HS-27A (cell line): ENCODE measurements at places on chromosomes 3 and 15.

- DNase-seq: no peak
Measured at GRCh38 chr3:171186817-171187500, 160.4 kb upstream of the SLC2A2 start.

GRCh38 chr3:168100777-168101492 is 5.2 kb upstream of the GOLIM4 start:
- no peak for DNase-seq

DNA sequence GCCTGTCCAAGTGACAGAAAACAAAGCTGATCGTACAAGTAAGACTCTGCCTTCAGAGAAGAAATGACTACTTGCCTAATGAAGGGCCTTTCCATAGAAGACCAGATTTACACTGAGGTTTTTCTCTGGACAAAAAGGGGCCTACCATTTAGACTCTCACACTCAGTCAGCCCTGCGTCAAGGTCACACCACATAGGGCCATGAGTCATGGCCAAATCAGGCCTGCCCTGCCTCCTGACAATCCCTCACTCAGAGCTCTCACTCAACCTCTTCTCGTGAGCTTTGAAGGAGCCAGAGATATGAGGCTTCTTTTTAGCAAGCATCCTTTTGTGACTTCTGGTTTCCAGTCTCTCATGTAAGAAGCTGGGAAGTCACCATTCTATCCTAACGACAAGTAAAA is 68.1 kb upstream of the NMNAT3 start:
- DNase-seq: no peak

- no peak for DNase-seq
Measured at GRCh38 chr3:126954141-126954842, 28.6 kb upstream of the PLXNA1 start.

GRCh38 chr3:172065967-172066762 is 26.8 kb downstream of the FNDC3B start:
- DNase-seq: no peak

GRCh38 chr3:155853214-155854140 is 750 bp downstream of the SLC33A1 start:
- no peak for DNase-seq

DNA sequence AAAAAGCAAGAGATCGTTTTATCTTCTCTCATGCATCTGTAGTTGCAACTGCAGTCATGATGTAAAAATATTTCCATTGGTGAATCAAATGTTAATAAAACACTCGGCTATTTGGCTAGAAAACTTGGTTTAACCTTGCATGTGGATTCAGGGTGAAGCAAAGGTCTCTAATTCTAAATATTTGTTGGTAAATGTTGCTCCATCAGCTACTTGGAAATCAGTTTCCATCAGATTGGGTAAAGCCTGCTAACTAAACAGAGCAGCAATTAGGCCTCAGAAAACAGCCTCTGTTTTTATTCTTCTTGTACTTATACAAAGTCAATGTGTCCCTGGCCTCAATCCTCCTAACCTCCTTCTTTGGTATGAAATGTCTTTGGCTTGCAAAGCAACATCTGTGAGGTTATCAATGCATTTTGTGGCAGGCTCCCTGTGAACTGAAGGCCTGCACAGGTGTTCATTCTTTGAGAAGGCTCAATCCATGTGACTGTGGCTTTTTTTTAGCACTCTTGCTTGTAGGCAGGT is 312.3 kb downstream of the WDR72 start:
- DNase-seq: no peak

- DNase-seq: no peak
Measured at GRCh38 chr3:85482213-85482490, 523.4 kb downstream of the CADM2 start.

GRCh38 chr15:48823237-48823636 is 12.4 kb upstream of the CEP152 start:
- peak; percentile 14 for DNase-seq

DNA sequence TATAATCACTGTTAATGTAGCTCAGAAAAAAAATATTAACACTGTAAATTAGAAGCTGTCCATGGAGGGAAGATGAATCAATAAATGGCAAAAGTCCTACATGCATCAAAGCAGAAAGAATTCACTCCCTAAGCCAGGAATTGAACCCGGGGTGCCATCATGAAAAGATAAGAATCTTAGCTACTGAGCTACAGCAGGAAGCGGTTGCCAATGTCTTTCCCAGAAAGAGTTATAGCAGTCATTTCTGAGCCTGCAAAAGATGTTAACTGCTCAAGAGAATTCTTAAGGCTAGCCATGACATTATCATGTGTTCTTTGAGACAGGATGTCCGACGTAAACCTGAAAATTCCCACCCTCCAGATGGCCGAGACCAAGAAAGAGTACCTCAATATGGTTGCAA is 47.4 kb upstream of the MKRN3 start:
- no peak for DNase-seq

GRCh38 chr3:152817400-152817799 is 17.5 kb upstream of the P2RY1 start:
- DNase-seq: no peak

GRCh38 chr3:63685340-63685739 is 32.9 kb downstream of the SNTN start:
- DNase-seq: no peak

DNA sequence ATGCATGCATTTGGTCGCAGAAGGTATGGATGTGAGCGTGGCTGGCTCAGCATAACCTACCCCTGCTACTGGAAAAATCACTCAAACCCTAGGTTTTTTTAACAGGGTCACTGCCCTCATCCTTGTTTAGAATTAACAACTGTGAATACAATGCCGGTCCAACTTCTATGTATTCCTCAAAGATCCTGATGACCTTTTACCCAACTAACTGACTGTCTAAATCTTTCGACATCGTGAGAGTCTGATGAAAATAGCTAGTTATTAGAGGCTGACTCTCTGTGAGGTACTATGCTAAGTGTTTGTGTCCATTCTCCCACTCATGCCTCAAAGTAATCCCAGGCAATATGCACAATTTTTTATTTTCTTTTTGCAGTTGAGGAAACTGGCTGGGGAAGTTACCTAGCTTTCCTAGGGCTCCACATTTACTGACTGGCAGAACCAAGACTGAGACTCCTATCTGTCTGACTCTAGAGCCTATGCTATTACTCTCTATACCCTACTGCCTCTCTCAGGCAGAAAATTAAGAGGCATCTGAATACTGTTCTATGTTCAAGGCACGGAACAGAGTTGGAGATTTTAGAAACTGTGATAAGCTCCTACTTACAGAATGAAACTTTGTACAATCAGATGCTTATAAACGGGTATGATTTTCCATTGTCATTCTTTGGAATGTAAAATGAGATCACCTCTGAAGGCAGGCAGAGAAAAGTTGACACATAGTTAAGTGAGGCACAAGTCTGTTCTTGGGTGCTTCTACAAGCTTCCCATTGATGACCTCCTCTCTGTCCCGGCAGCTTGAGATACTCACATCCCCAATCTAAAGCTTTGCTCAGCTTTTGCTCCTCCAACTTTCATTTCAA is 56.4 kb downstream of the FILIP1L start:
- no peak for DNase-seq

DNA sequence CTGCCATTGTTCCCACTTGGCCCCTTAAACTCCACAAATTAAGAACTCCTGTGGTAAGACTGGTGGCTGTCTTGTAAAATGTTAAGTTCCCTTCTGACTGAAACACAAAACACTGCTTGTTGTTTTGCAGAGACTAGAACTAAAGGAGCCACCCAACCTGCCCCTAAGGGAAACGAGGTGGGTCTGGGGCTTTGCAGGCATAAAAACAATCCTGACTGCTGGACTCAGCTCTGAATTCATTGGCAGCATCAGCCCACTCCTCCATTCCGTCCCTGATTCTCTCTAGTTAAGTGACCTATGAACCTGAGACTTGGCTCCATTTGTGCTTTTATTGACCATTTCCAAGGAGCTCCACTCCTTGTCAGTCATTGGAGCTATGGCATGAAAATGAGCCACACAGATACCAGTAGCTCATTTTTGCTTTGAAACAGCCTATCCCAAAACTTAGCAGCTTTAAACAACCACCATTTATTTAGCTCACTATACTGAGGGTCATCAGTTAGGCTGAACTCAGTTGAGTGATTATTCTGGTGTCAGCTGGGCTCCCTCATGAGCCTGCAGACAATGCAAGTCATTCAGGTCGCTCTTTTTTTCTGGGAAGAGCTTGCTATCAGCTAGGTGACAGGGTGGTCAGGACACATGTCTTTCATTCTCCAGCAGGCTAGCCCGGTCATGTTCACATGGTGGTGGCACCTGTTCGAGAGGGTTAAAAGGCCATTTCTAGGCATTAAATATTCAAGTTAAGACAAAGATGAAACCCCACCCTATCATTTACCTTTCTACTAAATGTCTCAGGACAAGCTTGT is 175.1 kb upstream of the CTNNB1 start:
- DNase-seq: no peak

DNA sequence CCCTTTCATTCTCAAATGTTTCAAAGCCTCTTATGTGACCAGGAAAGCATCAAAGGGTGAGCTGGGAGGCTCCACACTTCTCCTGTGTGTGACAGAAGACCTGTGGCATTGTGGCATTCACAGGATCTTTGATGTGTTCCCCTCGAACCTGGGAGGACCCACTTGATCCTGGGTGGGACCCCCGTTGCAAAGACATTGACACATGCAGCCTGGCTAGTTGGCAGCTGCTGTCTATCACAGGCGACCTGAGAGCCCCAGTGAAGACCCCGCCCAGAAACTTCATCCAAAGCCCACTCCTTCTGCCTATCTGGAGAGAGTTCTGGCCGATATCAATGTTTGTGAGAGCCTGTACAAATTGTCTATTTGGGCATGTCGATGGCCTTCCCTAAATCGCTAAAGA is 140.4 kb upstream of the ATP2B2 start:
- no peak for DNase-seq

DNA sequence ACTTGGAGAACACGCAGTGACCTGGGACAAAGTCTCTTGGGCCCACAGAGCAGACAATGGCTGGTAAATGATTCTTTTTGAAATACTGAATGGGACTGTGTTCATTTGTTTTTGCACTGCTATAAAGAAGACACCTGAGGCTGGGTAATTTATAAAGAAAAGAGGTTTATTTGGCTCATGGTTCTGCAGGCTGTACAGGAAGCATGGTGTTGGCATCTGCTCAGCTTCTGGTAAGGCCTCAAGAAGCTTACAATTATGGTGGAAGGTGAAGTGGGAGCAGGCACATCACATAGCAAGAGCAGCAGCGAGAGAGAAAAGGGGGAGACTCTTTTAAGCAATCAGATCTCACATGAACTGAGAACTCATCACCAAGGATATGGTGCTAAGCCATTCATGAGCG is 321.6 kb downstream of the THSD4 start:
- DNase-seq: no peak

DNA sequence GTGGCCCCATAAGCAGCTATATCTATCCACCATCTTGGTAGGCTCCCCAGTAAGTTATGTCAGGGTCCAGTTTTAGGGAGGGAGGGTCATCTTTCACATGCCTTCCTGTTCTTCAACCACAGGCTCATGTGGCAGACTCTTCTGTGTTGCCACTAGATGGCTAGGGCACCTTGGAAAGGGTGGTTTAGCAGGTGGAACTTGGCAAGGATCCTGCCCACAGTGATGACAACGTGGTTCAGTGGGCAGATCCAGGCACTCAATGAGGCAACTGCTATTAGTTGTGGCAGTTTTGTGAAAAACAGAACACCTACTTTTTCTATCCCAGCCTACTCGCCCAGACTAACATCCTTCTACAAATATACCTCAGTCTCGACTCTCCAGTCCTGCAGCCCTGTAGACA is 7.2 kb upstream of the RBP1 start:
- DNase-seq: no peak

DNA sequence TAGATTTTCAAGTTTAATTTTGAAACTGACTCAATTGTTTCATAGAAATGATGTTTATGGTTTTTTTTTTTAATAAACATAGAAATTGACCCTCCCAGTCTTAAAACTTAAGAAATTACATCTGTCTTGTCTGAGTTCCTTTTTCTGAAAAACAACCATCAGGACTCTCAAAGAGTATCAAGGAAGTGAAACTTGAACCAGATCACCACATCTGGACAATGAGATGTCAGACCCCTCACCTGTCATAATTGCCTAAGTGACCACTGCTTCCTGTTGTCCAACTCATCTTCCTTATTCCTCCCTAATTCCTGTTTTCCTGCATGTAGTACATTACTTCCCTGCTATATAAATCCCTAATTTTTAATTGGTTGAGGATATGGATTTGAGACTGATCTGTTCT is 441.5 kb upstream of the ARHGEF26 start:
- DNase-seq: no peak

DNA sequence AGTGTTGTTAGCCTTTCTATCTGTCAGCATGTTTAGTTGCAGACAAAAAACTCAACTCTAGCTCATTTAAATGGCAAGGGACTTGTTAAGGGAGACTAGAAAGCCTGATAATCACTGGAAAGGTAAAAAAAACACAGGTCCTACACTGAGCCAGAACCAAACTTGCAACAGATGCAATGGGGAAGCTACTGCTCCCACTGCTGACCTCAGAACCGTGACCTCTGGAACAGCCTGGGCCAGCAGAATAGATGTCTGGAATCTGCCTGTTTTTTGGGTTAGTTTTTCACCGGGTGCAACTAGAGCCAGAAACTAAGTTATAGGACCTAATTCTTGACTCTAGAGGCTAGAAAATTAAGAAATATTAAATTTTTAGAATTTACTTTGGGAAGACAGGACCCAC is 32.5 kb upstream of the ARL14 start:
- no peak for DNase-seq

DNA sequence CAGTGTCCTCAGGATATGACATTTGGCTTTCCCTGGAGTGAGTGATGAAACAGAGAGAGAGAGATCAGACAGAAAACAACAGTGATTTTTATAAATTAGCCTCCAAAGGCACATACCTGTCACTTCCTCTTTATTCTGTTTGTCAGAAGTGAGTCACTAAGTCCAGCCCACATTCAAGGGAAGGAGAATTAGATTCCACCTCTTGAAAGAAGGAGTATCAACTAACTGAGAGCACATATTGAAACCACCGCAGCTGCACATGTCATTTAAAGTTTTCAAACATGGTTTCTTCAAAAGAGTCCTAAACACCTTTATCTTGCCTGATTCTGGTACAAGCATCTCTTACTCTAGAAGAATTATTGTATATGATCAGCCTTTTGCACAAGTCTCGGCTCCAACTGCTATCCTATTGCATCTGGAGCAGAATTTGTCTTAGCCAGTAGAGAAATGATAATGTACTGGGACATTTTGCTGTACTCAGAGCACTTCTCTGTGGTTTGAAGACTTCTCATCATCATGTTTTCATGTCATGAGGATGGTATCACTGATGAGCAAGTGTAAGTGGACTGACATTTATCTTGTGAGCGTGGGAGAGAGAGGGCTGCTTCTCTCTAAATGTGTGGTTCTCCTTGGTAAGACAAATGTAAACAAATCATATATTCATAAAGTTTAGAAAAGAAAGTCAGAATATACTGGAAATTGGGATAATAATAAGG is 338.9 kb upstream of the CFAP20DC start:
- no peak for DNase-seq

- DNase-seq: no peak
Measured at GRCh38 chr3:15769256-15769915, 28.4 kb downstream of the ANKRD28 start.

DNA sequence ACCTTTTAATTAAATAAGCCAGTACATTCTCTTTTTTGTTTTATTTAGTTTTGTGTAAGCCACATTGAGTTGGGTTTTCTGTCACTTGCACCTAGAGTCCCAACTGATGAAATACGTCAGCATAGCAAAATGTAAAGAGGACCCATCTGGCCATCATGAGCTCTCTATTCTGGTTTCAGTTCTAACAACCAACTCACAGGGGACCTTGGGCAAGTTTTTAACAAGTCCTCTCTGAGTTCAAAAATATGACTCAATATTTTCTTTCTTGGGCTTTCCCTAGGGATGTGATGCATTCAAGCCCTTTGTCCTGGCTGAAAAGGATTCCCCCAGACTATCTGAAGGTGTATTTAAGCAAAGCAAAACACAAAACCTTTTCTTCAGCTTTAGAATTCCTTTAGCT is 32.9 kb downstream of the PLCH1 start:
- no peak for DNase-seq
